ENCODE measurements at places on chromosomes 11 and 22.

DNA sequence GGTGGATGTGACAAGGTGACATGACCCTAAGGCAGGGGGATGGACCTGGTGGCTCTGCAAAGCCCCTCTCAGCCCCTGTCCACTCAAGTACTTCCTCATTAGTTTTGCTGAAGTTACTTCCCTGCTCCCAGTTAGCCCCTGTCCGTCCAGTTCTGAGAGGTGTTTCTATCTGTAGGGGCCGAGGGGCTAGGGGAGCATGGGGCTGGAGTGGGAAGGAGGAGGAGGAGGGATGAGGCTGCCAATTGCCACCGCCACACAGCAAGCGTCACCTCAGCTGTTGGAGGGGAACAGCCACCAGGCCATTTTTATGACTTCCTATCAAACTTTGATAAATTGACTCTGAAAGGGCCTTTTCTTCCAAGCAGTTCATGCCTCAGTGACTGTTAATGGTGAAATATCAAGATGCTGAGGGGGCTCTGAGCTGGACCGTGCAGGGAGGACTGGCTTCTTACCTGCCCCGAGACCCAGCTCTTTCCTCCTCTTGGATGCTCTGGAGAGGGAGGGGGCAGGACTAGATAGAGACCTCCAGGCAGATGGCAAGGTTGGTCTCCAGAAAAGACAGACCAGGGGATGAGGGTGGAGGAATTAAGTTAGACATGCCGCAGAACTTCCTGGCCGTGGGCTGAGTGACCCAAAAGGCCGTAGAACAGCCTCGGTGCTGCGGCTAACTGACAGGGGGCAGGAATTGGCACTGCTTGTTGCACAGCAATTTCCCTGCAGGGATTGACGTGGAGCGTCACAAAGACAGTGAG, 137.0 kb downstream of the ST3GAL4 start:
- no peaks in the 10 kb centered on the region for H3K4me1 ChIP-seq
- H3K27ac ChIP-seq = no peak overlapping the region
- no peak overlapping the region for H3K4me3 ChIP-seq
- H3K36me3 ChIP-seq = no peaks in the 10 kb centered on the region
- H3K27me3 ChIP-seq = peaks cover 14% of the 10 kb centered on the region

DNA sequence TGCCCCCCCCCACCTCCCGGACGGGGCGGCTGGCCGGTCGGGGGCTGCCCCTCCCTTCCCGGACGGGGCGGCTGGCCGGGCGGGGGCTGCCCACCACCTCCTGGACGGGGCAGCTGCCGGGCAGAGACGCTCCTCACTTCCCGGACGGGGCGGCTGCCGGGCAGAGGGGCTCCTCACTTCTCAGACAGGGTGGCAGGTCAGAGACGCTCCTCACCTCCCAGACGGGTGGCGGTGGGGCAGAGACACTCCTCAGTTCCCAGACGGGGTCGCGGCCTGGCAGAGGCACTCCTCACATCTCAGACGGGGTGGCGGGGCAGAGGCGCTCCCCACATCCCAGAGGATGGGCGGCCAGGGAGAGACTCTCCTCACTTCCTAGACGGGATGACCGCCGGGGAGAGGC, 24.0 kb downstream of the RNF185 start:
- H3K4me1 ChIP-seq = no peaks in the 10 kb centered on the region
- no peak for DNase-seq
- no peak overlapping the region for H3K27ac ChIP-seq
- H3K36me3 ChIP-seq = peaks cover 11% of the 10 kb centered on the region

DNA sequence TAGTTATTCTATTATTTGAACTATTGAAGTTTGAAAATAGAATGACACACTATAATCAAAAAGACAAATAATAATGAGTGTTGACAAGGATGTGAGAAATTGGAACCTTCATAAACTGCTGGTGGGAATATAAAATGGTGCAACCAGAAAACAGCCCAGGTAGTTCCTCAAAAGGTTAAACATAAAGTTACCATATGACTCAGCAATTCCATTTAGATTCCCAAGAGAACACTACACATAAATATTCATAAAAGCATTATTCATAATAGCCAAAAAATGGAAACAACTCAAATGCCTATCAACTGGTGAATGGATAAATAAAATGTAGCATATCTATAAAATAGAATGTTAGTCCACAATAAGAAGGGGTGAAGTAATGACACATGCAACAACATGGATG, 21.7 kb downstream of the CCDC73 start:
- no peaks in the 10 kb centered on the region for H3K27me3 ChIP-seq
- no peaks in the 10 kb centered on the region for H3K4me1 ChIP-seq
- no peak overlapping the region for H3K27ac ChIP-seq
- DNase-seq = no peak
- no peak overlapping the region for H3K4me3 ChIP-seq
- H3K36me3 ChIP-seq = no peaks in the 10 kb centered on the region

GRCh38 chr11:120188371-120188770, 22.5 kb upstream of the OAF start:
- no peak overlapping the region for H3K4me3 ChIP-seq
- no peaks in the 10 kb centered on the region for H3K36me3 ChIP-seq
- no peak overlapping the region for H3K27ac ChIP-seq
- no peaks in the 10 kb centered on the region for H3K27me3 ChIP-seq
- H3K4me1 ChIP-seq = peaks cover 23% of the 10 kb centered on the region
- DNase-seq = no peak

DNA sequence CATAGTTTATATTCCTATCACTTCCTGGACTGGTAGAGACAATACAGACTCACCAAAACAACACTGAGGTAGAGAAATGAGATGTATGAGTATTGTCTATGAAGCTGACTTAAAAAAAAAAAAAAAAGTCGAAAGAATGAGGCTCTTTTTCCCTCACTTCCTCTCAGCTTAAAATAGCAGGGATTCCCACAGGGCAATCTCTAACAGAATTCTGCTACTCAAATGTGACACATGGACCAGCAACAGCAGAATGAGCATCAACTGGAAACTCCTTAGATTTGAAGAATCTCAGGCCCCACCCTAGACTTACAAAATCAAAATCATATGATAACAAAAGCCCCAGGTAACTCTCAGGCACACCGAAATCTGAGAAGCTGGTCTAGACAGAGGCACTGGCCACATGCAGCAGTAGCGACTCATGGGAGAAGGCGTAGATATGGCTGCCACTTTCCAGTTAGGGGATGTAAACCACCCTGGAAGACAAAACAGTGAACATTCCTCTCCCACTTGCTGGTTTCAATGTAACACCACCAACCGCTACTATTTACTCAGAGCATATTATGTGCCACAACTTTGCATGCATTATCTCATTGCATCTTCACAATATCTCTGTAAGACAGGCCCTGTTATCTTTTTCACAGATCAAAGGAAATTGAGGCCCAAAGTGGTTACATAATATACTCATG, 128.0 kb downstream of the RBFOX2 start:
- peaks cover 6% of the 10 kb centered on the region for H3K4me1 ChIP-seq
- DNase-seq = no peak
- H3K4me3 ChIP-seq = no peak overlapping the region

DNA sequence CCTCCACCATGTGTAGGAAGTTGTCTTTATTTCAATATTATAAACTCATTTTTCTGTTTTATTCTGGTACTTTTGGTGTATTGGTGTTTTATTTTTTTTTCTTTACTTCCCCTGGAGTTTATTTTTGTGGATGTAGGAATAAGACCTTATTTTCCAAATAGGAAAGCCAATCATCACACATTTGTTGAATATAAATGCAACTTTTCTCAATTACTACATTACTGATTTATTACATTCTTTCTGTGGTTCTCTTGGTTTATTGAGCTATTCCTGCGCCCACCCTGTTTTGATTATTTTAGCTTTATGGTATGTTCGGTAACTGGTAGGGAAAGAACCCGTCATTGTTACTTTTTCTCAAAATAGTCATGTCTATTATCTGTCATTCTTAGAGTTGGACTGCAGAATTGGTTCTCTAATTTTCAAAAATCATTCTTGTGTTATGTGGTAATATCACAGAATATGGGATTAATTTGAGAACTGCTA, 3.6 kb downstream of the IGLL5 start:
- H3K4me1 ChIP-seq = no peaks in the 10 kb centered on the region
- H3K4me3 ChIP-seq = no peak overlapping the region
- no peak overlapping the region for H3K27ac ChIP-seq

GRCh38 chr11:68831124-68831523, 10.6 kb downstream of the CPT1A start:
- no peak overlapping the region for H3K4me3 ChIP-seq
- no peak overlapping the region for H3K27ac ChIP-seq
- no peak for DNase-seq
- peaks cover 2% of the 10 kb centered on the region for H3K4me1 ChIP-seq
- no peaks in the 10 kb centered on the region for H3K27me3 ChIP-seq

DNA sequence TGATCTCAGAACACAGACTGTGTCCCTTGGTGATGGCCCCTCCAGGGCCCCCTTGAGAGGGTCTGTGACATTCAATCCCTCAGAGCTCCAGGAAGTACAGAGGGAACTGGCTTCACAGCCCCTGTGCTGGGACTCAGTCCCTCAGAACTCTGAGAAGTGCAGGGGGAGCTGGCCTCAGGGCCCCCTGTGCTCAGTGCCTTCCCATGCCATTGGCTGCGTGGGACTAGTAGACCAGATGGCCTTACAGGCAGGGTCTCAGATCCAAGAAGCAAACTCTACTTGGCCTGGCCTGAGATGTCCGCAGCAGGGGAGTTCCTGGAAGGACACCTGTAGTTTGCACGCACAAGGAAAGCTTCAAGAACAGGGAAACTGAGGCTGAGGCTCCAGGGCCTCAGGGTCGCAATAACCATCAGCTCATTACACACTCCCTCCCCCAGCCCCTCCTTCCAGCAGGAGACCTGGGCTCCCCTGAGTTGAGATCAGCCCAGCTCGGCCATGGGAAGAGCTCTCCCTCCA, 138.4 kb downstream of the BRD1 start:
- no peak for DNase-seq
- H3K36me3 ChIP-seq = no peaks in the 10 kb centered on the region
- no peaks in the 10 kb centered on the region for H3K4me1 ChIP-seq
- H3K27me3 ChIP-seq = peaks cover 9% of the 10 kb centered on the region

DNA sequence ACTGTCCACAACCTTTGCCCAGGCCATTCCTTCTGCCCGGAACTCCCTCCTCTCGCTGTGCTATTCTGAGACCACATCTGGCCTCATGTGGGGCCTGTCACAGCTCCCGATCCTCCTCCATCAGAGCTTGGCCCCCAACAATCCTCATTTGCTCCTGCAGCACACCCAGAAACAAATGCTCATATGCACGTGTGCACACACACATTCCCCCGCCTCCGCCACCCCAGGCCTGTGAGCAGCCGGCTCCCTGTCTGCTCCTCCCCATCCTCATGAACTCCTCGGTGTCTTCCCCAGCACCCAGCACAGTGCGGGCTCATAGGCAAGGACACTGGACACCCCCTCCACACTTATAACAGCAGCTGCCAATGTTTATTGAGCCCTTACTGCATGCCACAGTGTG, 29.7 kb upstream of the PICK1 start:
- H3K27me3 ChIP-seq = no peaks in the 10 kb centered on the region
- H3K4me1 ChIP-seq = peaks cover 26% of the 10 kb centered on the region

GRCh38 chr11:7977232-7977917, 9.8 kb upstream of the EIF3F start:
- H3K27me3 ChIP-seq = no peaks in the 10 kb centered on the region
- H3K27ac ChIP-seq = no peak overlapping the region
- H3K4me3 ChIP-seq = no peak overlapping the region
- H3K36me3 ChIP-seq = no peaks in the 10 kb centered on the region

Measured in neuronal stem cell (in vitro differentiated cells).